ENCODE measurements at places on chromosomes 16 and 17.

DNA sequence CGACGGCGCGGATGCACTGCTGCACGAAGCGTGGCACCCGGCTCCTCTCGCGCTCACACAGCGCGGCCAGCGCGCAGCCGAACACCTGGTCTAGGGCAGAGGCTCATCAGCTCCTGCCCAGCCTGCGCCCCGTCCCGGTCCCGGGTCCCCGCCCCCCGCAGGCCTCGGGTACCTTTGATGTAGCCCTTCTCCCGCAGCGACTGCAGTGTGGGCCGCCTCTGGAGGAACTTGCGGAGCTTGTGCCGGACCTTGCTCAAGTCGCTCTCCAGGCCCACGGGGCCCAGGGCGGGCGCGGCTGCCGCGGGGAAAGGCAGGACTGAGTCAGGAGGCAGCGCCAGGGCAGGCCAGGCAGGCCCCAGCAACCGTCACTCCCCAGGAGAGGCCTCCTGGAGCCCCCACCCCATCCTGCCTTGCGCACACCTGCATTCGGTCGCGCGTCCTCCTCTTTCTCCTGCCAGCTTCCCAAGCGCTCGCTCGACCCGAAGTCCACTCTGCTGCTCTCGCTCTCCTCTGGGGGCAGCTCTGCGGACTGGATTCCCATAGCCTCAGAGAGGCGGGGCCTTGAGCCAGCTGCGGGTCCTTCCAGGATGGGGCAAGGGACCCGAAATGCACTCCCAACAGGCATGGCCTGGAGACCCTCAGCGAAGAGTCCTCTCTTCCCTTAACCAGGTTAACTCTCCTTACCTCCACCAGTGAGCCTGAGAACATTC is 36.0 kb downstream of the ARHGAP27 start:
- DNase-seq: no peak

DNA sequence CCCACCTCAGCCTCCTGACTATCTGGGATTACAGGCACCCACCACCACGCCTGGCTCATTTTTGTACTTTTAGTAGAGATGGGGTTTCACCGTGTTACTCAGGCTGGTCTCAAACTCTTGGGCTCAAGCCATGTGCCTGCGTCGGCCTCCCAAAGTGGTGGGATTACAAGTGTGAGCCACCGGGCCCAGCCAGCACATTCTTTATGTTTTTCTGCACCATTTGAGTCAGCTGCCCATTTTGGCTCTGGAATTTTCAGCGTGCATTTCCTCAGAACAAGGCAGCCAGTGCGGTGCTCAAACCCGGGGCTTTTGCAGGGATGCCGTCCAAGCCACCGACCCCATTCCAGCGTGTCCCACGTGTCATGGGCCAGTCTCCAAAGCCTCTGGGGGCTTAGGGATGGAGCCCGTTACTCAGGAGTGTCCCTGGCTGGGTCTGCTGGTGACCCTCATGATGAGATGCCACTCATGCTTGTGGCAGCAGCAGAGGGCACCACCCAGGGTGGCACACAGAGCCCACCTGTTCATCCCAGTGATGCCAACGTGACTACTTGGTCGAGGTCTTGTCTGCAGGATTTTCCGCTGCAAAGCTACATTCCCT is 3.7 kb upstream of the RAB40C start:
- DNase-seq: no peak

- DNase-seq: no peak
Measured at GRCh38 chr16:10517868-10518267, 62.5 kb downstream of the EMP2 start.

- no peak for DNase-seq
Measured at GRCh38 chr17:81057079-81057730, 22.3 kb downstream of the BAIAP2 start.

DNA sequence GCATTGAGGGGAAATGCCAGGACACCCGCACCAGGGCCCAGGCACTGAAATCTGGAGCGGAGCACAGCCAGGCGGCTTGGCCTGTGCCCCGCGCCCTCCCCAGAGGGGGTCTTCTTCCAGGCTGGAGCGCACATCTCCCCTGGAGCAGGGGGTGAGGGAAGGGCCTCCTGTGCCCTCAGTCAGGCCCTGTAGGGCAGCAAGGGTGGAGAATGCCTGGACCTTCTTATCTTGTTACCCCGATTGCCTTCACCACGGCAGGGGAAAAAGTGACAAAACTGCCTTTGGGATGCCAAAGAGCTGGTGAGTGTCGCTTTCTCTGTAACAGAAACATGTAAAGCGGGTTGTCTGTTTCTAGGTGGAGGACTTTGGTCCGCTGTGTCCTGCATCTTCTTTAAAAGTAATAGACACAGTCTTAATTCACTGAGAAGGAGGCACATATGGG is 48.3 kb upstream of the BAHCC1 start:
- DNase-seq: no peak

DNA sequence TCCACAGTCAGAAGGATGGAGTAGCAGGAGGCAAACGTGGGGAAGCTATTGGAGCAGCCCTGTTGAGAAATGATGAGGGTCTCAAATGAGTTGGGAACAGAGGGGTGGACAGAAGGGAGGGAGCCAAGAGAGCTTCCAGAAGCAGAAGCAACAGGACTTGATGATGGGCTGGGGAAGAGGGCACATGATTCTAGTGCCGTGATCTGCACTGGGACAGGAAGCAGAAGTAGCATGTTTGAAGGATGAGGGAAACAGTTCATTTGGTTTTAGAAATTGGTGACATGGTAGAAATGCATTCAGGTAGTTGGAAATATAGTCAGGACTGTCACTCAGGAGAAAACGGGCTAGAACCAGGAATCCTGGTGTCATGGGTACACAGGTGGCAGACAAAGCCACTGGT is 19.4 kb downstream of the EMP2 start:
- no peak for DNase-seq

DNA sequence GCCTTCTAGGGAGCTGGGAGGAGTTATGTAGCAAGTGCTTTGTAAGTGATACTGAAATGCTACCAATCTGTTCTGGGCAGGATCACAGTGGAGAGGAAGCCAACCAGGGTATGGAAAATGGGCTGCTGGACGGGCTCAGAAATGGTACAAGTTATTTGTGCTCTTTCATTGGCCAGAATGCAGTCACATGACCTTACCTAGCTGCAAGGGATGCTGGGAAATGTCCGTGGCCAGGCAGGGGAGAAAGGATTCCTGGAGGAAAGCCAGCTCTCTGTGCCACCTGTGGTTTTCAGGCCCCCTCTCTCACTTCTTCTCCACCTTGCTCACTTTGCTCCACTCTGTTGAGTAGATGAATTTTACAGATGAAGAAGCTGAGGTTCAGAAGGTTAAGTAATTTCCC is 4.8 kb downstream of the EEF2K start:
- no peak for DNase-seq

DNA sequence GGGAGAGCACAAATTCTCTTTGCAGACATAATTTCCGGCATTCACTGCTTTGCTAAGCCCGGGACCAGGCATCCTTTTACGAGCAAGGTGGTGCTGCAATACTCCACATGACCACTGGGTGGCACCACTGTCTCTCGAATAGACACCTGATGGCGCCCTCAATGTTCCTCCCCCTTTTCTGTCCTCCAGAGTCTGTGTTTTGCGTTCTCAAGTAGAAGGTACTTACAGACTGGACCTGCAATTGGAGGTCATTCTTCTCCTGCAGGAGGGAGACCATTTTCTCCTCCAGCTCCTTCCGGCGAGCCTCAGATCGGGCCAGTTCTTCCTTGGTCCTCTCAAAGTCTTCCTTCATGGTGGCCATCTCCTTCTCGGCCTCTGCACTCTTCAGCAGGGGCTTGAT is 45.2 kb downstream of the MYH13 start:
- DNase-seq: peak; percentile 86

- DNase-seq: no peak
Measured at GRCh38 chr16:47778106-47778801, 317.1 kb downstream of the PHKB start.

DNA sequence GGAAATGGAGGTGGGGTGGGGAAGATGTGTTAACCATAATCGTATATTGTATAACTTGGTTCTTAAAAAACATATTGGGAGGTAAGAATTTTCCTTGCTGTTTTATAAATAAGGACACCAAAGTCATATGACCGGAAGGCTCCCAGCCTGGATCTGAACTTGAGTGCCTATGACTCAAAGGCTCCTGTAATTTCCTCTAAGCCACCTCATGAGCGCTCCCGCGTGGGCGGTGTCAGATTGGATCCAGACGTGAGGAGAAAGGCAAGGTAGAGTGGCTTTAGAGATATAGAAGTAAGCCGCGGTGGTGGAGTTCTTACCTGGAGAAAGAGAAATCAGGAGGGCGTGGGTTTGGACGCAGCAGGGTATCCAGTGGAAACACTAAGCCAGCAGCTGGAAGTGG is 196.2 kb upstream of the NLRP1 start:
- DNase-seq: no peak

GRCh38 chr17:81218459-81218858 is 4.3 kb downstream of the CEP131 start:
- no peak for DNase-seq

- DNase-seq: no peak
Measured at GRCh38 chr17:58918072-58918471, 162.4 kb downstream of the PPM1E start.

Measured in GM13977 (cell line).